ENCODE measurements at places on chromosomes 4 and X.
A peak's percentile ranks its signal among the peaks of the same experiment; 100 is the strongest.

DNA sequence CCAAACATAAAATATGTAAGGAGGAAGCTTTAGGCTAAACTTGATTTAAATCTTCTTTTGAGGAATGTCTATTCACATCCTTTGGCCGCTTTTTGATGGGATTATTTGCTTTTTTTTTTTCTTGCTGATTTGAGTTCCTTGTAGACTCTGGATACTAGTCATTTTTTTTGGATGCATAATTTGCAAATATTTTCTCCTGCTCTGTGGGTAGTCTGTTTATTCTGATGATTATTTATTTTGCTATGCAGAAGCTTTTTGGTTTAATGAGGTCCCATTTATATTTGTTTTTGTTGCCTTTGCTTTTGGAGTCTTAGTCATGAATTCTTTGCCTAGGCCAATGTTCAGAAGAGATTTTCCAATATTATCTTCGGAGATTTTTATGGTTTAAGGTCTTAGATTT, 144.9 kb downstream of the MAGEC2 start:
- no peak for DNase-seq

- no peak for DNase-seq
Observed at GRCh38 chrX:39772057-39772832, 325.5 kb downstream of the BCOR start.

DNA sequence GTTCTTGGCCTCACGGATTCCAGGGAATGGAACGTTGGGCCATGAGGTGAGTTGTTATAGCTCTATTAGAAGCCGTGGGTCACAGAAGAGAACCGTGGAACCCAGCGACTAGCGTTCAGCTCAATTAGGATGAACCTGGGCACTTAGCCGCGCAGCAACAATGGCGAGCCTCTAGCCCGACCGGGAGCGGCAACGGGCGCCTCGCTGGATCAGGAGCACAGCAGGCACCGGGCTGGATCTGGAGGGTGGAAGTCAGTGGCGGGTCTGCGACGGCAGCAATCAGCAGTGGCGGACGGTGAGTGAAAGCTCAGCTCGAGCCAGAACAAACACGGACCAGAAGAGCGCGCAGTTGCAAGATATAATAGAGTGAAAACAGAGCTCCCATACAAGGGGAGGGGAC, 34.2 kb downstream of the AGA start:
- DNase-seq: no peak

- DNase-seq: peak; percentile 38
Observed at GRCh38 chr4:90317785-90318184, 190.6 kb downstream of the CCSER1 start.

DNA sequence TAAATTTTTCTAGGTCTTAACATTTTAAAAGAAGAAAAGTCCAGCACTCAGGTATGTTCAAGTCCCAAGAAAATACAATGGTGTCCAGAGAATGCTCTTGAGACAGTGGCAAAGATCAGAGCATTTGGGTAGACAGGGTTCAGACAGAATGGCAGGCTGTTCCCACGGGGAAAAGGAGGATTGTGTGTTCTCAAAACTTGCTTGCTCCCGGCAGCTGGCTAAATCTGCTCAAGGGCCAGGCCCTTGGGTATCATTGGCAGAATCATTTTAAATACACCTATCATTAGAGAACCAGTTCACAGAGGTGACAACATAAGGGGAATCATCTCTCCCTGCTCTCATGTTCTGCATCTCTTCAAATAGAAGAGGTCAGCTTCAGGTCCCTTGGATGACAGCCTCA, 456.3 kb downstream of the DTHD1 start:
- no peak for DNase-seq

DNA sequence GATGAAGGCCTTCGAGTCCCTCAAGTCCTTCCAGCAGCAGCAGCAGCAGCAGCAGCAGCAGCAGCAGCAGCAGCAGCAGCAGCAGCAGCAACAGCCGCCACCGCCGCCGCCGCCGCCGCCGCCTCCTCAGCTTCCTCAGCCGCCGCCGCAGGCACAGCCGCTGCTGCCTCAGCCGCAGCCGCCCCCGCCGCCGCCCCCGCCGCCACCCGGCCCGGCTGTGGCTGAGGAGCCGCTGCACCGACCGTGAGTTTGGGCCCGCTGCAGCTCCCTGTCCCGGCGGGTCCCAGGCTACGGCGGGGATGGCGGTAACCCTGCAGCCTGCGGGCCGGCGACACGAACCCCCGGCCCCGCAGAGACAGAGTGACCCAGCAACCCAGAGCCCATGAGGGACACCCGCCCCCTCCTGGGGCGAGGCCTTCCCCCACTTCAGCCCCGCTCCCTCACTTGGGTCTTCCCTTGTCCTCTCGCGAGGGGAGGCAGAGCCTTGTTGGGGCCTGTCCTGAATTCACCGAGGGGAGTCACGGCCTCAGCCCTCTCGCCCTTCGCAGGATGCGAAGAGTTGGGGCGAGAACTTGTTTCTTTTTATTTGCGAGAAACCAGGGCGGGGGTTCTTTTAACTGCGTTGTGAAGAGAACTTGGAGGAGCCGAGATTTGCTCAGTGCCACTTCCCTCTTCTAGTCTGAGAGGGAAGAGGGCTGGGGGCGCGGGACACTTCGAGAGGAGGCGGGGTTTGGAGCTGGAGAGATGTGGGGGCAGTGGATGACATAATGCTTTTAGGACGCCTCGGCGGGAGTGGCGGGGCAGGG, 568 bp downstream of the HTT start:
- DNase-seq: no peak

DNA sequence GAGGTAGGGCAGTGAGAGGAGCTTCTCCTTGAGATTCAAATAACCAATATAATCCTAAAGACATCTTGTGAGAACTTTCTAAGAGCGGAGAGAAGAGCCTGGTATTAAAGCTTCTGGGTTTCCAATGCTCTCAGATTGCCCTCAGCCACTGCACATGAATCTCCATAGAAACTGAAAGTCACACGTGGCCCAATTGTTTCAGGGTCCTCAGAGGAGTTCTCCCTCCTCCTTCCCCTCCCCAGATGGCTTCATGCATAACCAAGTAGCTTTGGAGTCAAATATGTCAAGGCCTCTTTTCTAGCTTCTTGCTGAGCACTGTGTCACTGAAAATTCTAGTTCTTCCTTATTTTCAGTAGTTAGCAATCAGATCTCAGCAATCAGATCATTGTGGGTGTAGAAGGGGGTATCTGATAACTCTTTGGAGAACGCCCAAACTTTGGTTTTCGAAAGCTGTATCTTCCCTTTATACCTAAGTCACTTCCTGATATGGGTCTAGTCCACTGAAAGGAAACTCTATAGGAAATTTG, 2.2 kb downstream of the BTK start:
- DNase-seq: no peak

- DNase-seq: no peak
Observed at GRCh38 chr4:131531087-131531486, 1618.0 kb upstream of the PCDH10 start.

DNA sequence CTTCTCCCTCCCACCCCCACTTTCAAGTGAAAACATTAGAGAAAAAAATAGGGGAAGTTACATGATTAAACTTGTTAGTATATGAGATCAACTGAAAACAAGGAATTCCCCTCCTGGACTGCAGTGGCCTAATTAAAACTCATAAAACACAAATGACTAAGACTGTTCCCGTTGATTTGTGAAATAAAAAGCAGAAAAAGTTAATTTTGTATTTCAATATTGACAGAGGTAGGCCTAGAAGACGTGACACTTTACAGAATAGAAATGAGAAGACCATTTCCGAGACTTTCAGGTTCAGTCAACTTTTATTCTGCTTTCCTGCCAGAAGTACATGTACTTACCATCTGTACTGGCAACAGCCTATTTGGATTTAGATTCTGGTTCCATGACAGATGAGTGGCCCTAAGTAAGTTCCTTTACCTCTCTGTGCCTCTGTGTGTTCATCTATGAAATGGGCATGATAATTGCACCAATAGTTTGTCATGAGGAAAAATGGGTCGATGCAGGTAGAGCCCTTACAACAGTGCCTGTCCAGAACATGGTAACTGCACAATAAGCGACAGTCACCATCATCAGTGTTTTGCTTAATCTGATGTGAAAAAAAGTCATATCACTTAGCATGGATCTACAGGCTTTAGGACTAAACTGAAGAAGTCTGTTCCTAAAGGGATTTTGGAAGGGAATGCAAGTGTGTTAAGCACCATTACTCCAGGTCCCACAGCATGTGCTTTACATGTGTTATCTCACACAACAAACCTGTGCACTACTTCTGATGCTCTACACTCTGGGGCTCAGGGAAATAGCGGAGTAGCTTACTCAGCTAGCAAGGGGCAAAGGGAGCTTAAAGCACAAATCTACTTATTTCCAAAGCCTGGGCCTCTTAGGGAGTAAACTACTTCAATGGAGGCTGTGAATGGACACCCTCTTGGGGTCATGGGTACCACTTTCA, 562.3 kb upstream of the DIPK2B start:
- DNase-seq: no peak

DNA sequence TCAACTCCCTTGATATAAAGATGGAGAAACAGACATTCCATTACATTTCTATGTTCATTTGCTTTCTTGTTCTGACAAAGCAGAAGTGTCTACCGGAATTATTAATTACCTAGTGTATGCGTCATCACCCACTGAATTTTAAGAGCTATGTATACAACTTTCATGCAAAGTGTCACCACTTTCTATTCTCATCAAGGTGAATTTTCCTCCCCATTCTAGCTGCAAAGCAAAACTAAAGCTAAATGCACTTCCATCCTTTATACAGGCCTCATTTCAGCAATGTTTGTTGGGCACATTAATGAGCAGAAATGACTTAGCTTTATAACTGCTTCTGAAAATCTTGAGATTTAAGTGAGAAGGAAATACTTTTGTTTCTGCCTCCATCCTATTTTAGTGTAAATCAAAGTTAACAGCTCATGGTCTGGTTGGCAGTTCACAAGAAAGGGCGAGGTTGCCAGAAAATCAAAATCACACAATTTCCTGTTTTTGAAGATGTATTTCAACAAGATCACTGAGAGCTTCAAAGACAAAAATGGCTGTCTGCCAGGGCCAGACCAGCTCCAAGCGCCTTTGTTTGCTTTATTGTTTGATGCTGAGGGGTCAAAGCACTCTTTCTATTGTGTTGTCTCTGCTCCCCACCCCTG, 7.2 kb upstream of the FAM9C start:
- no peak for DNase-seq

- DNase-seq: no peak
Observed at GRCh38 chr4:168129046-168129772, 36.9 kb downstream of the ANXA10 start.

GRCh38 chr4:42397635-42398170, 415 bp downstream of the SHISA3 start:
- no peak for DNase-seq

- DNase-seq: no peak
Observed at GRCh38 chrX:119236623-119237561, 807 bp downstream of the PGRMC1 start.

GRCh38 chrX:103805860-103806259, 26.2 kb downstream of the RAB9B start:
- no peak for DNase-seq

GRCh38 chr4:169417629-169418282, 147.0 kb upstream of the SH3RF1 start:
- no peak for DNase-seq

DNA sequence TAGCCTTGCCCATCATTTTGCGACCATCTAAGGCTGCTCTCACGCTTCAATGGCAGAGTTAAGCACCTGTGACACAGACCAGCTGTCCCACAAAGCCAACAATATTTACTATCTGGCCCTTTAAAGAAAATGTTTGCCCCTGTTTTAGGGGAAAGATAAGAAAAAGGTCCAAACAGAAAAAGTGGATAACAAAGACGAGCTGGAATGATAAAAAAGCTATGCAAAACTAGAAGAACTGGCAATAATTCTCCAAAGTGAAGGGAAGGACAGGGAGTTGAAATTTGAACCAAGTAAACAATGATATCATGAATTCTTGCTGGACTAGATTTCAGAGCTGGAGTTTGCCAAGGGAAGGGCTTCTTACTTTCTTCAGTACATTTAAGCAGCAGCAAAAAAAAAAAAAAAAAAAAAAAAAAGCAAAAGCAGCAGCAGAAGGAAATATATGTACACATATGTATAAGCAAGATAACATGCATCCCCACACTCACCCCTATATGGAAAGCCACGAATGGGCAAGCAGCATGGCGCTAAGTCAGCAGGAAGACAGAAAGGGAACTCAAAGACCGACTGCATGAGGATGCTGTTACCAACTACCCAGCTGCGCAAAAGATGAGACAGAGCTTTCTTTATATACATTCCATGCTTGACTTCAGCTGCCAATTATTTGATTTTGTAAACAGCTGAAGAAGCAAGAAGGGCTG, 12.5 kb downstream of the TRAPPC2 start:
- no peak for DNase-seq

DNA sequence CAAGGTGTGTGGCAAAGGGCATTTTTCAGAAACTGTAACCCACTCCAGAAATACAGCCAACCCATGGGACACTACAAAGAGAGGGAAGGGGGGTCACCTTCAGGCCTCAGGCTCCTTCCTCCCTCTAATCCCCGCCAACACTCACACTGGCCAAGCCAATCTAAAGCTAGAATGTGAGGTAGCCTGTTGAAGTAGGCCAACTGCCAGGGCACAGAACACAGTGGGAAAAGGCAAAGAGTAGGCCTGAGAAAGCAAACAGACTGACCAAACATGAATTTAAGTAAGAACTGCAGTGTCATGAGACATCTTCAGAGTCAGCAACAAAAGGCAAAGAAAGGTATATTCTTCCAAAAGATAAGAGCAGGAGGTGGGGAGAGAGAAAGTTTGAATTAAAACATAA, 289.0 kb downstream of the HNRNPD start:
- DNase-seq: no peak

- DNase-seq: no peak
Observed at GRCh38 chr4:61528595-61528994, 328.5 kb downstream of the ADGRL3 start.

- DNase-seq: no peak
Observed at GRCh38 chrX:17377795-17378194, 2.8 kb downstream of the NHS start.

DNA sequence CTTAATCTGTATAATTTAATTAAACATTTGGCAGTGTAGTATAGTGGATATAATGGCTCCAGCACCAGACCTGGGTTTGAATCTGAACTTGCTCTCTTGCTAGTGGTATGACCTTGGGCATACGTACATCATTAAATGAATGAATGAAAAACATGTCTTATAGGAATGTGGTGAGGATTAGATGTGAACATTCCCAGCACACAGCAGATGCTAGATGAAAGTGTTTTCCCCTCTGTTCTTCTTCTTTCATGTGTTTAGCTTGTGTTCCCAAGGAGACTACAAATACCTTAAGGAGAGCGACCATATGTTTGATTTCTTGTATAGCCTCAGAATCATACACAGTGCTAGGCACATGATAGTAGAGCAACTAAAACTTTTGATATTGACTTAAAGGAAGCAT, 56.5 kb downstream of the CT47B1 start:
- no peak for DNase-seq

- no peak for DNase-seq
Observed at GRCh38 chr4:152385551-152385950, 150.3 kb downstream of the FBXW7 start.

All from GM04504 (cell line).